ENCODE measurements at places on chromosomes 12 and 14.

- peak; percentile 83 for DNase-seq
These were observed at the start of gene GLIPR1 for GRCh38 chr12:75480469-75480949. GLIPR1 (plus strand) TSS chr12:75480755; CDS start chr12:75480881, 126 bp downstream.

- DNase-seq: no peak
These were observed 52.2 kb upstream of the BTG1 start for GRCh38 chr12:92197815-92198214.

DNA sequence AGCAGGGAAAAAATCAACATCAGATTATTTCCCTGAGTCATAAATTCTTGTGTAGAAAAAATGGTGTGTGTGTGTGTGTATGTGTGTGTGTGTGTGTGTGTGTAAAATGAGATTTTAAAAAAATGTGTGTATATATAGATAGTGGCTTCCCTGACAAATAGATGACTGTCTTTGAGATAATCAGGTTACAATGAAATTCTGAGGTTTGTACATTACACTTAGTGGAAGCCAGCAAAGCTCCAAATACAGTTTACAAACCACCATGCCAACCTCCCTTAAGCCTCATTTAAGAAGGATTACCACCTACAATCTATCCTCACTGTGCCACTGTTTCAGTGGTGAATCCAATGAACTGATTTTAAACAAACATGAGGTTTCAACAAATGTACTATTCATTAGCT, 93.8 kb downstream of the MED13L start:
- no peak for DNase-seq

GRCh38 chr12:627863-628741, 35.1 kb downstream of the NINJ2 start:
- no peak for DNase-seq

- no peak for DNase-seq
These were observed 764 bp downstream of the RBM25 start for GRCh38 chr14:73058922-73059673.

- DNase-seq: no peak
These were observed 99.9 kb upstream of the SLC24A4 start for GRCh38 chr14:92223025-92223424.

GRCh38 chr12:112577473-112578329, 159.0 kb downstream of the PTPN11 start:
- DNase-seq: no peak

- no peak for DNase-seq
These were observed 934 bp upstream of the ZC2HC1C start for GRCh38 chr14:75068294-75069120.

- no peak for DNase-seq
These were observed 104.2 kb upstream of the RTL1 start for GRCh38 chr14:101007765-101008164.

DNA sequence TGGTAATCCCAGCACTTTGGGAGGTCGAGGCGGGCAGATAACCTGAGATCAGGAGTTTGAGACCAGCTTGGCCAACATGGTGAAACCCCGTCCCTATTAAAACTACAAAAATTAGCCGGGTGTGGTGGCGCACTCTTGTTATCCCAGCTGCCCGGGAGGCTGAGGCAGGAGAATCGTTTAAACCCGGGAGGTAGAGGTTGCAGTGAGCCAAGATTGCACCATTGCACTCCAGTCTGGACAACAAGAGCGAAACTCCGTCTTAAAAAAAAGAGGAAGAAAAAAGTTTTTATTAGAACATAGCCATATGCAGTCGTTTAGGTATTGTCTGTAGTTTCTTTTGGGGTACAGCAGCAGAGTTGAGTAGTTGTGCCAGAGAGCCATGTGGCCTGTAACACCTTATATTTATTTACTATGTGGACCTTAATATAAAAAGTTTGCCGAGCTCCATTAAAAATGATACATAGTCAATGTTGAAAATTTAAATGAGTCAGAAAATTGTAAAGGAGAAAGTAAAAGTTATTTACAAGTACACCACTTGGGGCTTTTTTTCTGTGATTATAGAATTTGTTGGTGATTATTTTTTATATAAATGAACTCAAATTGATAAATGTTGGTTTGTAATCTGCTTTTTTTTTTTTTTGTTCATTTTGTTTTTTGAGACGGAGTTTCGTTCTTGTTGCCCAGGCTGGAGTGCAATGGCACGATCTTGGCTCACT, 2.2 kb downstream of the ADIPOR2 start:
- no peak for DNase-seq

GRCh38 chr12:52628841-52629240, 10.5 kb upstream of the KRT73 start:
- DNase-seq: no peak

GRCh38 chr14:82935691-82936090, 1402.0 kb upstream of the SEL1L start:
- DNase-seq: no peak

DNA sequence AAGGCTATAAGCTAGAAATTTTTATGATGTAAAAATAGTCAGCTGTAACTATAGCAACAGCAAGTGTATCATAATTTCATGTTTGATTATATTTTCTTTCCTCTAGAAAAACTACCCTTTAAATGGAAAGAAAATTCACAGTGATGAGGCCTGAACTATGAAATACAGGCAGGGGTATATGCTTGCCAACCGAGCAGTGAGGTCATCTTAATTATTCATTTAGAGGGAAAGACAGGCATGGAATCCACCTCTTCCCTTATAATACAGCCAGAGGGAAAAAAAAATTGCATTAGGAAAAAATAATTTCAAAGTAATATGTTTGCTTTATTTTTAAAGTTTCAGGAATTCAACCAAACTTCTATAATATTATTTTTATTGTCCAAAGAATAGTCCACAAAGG, 139.8 kb downstream of the EPS8 start:
- no peak for DNase-seq

GRCh38 chr14:89509891-89510290, 92.9 kb upstream of the FOXN3 start:
- DNase-seq: no peak

GRCh38 chr14:90107789-90108188, 46.0 kb downstream of the KCNK13 start:
- DNase-seq: no peak

GRCh38 chr12:10069099-10069498, 29.7 kb downstream of the CLEC1A start:
- DNase-seq: no peak

GRCh38 chr14:99752486-99753121, 40.6 kb upstream of the EML1 start:
- DNase-seq: no peak

- no peak for DNase-seq
These were observed 124.2 kb downstream of the SRGAP1 start for GRCh38 chr12:63968673-63969072.

- no peak for DNase-seq
These were observed 21.8 kb upstream of the RPS6KA5 start for GRCh38 chr14:91082282-91082681.

GRCh38 chr14:33629792-33630191, 321.1 kb downstream of the EGLN3 start:
- no peak for DNase-seq

DNA sequence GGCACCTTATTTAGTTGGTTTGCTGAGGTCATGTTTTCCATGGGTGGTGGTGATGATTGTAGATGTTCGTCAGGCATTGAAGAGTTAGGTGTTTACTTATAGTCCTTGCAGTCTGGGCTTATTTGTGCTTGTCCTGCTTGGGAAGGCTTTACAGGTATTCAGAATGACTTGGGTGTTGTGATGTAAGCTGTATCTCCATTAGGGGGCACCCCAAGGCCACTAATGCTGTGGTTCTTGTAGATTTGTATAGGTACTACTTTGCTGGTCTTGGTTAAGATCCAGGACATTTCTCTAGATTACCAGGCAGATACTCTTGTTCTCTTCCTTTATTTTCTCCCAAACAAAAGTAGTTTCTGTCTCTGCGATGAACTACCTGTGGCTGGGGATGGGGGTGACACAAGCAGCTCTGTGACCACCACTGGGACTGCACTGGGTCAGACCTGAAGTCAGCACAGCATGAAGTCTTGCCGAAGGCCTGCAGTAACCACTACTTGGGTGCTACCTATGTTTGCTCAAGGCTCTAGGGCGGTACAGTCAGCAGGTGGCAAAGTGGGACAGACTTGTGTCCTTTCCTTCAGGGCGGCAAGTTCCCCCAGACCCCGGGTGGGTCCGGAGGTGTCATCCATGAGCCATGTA, 35.8 kb upstream of the FBXO33 start:
- DNase-seq: peak; percentile 59

DNA sequence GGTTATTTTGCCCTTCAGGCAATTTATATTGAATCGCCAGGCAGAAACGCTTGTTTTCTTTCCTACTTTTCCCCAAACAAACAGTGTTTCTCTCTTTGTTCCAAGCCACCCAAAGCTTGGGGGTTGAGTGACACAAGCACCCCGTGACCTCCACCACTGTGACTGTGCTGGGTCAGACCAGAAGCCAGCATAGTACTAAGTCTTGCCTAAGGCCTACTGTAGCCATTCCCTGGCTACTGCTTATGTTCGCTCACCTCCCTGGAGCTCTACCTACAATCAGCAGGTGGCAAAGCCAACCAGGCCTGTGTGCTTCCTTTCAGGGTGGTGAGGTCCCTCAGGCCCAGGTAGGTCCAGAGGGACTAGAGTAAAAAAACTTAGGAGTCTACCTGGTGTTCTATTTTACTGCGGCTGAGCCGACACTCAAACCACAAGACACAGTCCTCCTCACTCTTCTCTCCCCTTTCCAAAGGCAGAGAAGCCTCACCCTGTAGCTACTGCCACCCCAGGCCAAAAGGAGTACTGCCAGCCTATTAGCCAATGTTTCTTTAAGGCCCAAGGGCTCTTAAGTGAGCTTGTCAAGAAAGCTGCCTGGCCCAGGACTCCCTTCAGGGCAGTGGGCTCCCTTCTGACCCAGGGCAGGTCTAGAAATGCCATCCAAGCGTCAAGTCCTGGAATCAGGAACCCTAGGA, 411.8 kb upstream of the MIS18BP1 start:
- DNase-seq: no peak

- peak; percentile 65 for DNase-seq
These were observed 118.4 kb upstream of the EVL start for GRCh38 chr14:99946652-99947489.

DNA sequence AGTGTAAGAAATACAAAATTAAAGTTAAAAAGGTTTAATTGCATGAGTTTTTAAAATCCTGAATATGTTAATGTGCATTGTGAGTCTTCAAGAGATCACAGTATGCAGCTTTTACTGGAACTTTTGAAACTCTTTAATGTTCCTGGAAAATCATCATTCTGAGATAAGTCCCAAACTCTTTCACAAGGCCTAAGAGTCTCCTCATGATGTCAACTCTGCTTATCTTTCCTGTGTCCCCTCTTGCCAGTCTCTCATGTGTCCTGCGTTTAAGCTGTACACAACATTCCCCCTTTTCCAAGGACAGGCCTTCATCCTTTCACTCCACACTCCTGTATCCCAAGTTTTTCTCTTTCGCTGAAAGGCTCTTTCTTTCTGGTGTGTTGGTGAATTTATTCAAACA, 380.1 kb downstream of the SOX5 start:
- DNase-seq: no peak

DNA sequence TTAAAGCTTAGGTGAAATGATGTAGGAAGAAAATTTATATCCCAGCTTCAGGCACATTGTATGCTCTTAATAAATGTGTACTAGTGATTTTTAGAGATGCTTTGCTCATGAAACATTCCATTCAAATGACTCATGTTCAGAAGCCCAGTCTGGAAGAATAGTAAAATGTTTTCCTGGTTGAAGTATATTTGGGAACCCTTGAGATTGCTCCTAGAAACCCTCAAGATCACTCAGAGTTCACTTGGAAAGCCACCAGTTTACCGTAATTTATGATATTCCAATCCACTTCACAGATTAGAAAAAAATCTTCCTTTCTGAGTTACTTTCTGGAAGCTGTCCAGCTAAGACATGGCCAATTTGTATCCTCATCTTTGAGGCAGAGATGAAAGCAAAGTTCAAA, 186.4 kb downstream of the SYT10 start:
- no peak for DNase-seq

DNA sequence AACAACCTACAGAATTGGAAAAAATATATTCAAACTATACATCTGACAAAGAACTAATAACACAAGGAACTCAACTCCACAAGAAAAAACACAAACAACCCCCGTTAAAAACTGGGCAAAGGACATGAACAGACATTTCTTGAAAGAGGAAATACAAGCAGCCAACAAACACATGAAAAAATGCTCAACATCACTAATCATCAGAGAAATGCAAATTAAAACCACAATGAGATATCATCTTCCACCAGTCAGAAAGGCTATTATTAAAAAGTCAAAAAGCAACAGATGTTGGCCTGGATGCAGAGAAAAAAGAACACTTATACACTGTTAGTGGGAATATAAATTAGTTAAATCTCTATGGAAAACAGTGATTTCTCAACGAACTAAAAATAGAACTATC, 82.6 kb upstream of the CCDC91 start:
- DNase-seq: no peak

GRCh38 chr12:25518512-25518911, 34.6 kb downstream of the LMNTD1 start:
- no peak for DNase-seq

- no peak for DNase-seq
These were observed 74.6 kb upstream of the VASH1 start for GRCh38 chr14:76686646-76687045.

- DNase-seq: peak; percentile 22
These were observed at the start of gene GMPR2 for GRCh38 chr14:24232645-24233537. GMPR2 (plus strand) TSS chr14:24232929; CDS start chr14:24233254, 325 bp downstream.

DNA sequence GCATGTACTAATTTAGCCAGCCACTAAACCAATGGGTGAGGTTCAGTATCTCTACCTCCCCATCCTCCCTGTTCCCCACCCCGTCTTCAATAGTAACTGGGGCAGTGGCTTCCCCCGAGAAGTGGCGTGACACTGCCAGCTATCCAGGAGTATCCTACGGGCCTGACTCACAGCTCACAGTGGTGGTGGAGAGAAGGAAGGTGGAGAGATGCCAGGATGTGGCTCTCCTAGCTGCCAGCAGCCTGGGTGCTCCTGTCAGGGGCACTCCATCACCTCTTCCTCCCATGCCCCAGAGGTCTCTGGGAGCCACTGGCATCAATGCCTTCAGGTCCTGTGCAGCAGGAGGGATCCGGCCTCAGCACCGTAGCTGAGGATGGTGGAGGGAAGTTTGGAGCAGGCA, 49.0 kb downstream of the TSPAN11 start:
- DNase-seq: no peak

DNA sequence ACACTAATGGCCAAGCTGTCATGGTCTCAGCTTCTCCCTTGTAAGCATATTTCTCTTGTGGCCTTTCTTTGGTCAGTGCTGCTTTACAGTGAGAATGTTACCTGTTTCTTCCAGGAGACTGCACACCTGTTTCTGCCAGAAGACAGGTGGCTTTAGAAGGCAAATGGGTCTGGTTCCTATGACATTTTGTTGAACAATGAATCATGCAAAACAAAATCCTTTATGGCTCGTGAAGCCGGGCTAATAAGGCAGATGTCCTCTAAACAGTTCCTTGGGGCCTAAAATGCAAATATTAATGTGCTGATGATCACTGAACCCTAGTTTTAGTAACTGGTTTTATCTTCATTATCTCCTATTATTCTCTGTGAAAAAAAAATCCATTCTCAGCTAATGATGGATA, 927.6 kb downstream of the GALC start:
- DNase-seq: no peak
